Immature natural killer cell (primary cell): ENCODE measurements at places on chromosomes 5 and 9. TPM values are rescaled to one million over a fixed set of nuclear protein-coding genes. Genes with fewer than 3 reads are reported as not detected.

GRCh38 chr9:116279230-116279629 lies 125.6 kb downstream of the PAPPA start:
- H3K36me3 ChIP-seq, result no peaks in the 10 kb centered on the region
- H3K4me1 ChIP-seq, result no peaks in the 10 kb centered on the region
- no peak overlapping the region for H3K27ac ChIP-seq
- no peak for DNase-seq
- H3K4me3 ChIP-seq, result no peak overlapping the region
- no peaks in the 10 kb centered on the region for H3K27me3 ChIP-seq

GRCh38 chr9:117687532-117687931 lies 16.7 kb upstream of the TLR4 start:
- no peak overlapping the region for H3K27ac ChIP-seq
- DNase-seq, result no peak
- no peaks in the 10 kb centered on the region for H3K4me1 ChIP-seq
- no peak overlapping the region for H3K4me3 ChIP-seq

DNA sequence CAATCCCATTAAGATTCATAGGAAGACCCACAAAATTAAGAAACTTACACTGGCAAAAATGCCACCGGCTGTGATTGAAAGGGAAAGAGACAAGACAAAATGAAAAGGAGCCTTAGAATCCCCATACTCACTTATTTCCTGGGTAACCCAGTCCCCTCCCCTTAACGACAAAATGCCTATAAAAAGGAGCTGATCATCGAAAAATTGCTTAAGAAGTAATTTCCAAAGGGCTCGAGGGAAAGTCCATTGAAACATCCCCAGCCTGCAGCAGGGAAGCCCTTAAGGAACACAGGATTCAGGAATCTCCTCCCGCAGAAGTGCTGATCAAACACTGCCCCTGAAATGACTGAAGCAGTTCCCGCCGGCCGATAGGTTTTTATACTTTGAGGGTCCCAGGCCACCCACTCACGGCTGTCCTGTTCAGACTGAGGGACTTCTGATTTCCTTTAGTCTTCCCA lies 677 bp upstream of the ZNF79 start:
- H3K36me3 ChIP-seq, result no peaks in the 10 kb centered on the region
- peak overlapping the region; percentile 99 for H3K4me3 ChIP-seq
- no peak for DNase-seq
- H3K27me3 ChIP-seq, result peaks cover 6% of the 10 kb centered on the region
- H3K27ac ChIP-seq, result peak overlapping the region; percentile 97
- H3K4me1 ChIP-seq, result peaks cover 44% of the 10 kb centered on the region

DNA sequence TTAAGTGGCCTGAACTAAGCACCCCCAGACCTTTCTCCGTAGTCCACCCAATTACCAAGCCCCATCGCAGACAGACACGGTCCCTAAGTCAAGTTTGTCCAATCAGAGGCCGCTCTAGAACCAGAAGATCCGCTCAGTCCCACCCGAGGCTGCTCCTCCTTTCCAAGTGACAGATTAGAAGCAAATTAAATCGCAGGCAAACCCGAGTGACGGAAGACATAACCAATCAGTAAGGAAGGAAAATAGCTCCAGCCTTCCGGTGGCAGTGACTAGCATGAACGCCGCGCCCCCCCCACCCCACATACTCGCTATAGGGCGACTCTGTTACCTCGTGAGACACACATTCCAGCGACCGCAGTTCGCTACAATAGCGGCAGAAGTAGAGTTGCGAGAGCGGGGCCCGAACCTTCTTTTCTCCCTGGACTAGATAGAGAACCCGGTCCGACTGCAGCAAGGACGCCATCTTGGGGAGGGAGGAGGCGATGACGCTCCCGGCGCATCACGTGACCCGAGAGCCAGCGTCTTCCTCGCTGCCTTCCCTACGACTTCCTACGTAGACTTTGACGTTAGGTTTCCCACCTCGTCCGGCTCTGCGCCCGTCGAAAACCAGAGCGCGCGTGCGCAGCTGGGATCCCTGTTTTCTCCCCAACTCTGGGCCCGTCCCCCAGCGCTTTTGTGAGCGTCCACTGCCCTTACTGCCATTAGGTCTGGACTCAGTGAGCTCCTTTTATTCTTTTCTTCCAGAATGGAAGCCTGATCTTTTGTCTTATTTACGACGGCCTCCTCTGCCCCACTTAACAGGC lies at the start of gene DCTN4:
TSS of gene DCTN4 (minus strand) at position 487 of the 803 bp plus-strand sequence. CDS start at position 463, 24 bp downstream.
- peaks cover 16% of the 10 kb centered on the region for H3K36me3 ChIP-seq
- DNase-seq, result peak; percentile 96
- peaks cover 30% of the 10 kb centered on the region for H3K4me1 ChIP-seq
- H3K27me3 ChIP-seq, result peaks cover 1% of the 10 kb centered on the region

DNA sequence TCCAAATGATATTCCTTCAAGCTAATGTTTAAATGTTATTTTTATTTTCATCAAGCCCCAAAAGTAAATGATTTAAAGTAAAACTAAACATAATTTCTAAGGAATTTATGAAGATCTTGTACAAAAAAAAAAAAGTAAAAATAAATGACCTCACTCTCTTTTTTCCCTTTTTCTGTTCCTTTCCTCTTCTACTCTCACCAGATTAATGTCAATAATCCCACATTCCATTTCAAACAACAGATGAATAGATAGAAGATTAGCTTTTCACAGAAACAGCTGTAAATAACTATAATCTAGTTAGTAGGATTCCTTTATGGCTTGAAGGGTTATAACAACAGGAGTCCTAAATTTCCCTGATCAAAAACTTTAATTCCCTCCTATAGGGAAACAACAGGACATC lies 88.1 kb downstream of the EFNA5 start:
- H3K27ac ChIP-seq, result no peak overlapping the region
- DNase-seq, result no peak
- peaks cover 13% of the 10 kb centered on the region for H3K27me3 ChIP-seq
- no peak overlapping the region for H3K4me3 ChIP-seq
- no peaks in the 10 kb centered on the region for H3K36me3 ChIP-seq

ARID3C gene
- polyA plus RNA-seq, result not detected

PLEKHG4B gene
- not detected for polyA plus RNA-seq

HRCT1 gene
- polyA plus RNA-seq, result not detected
